ENCODE measurements at places on chromosomes 12 and 14.

DNA sequence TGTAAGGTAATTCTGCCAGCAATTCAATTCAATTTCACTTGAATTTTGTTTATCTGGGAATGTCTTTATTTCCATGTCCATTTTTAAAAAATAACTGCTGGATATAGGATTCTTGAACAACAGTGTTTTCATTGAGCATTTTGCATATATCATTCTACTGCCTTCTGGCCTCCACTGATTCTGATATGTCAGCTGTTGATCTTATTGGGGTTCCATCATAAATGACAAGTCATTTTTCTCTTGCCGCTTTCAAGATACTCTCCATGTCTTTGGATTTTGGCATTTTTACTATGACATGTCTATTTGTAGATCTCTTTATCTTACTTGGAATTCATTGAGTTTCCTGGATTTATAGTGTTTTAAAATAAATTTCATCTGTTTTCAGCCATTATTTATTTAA lies 180.5 kb upstream of the LMNTD1 start:
- no peak for DNase-seq

GRCh38 chr12:101802486-101802885 lies 28.3 kb downstream of the GNPTAB start:
- DNase-seq = no peak

DNA sequence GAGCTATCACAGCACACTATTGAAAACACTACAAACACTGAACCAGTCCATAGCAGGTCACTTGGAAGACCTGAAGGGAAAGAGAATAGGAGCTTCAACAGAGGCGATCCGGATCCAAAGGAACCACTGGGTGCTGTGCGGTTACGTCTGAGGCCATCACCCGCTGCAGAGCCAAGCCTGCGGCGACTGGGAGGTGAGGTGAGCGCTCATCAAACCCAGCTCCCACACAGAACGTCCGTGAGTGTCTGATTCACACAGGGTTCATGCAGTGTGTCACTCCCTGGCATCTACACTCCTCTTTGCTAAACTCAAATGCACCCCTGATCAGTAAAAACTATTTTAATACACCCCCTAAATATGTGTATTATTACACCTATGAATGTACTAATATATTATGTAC lies 64.1 kb downstream of the TMEM132D start:
- DNase-seq = no peak

GRCh38 chr12:71661977-71662530 lies 1.6 kb downstream of the ZFC3H1 start:
- DNase-seq = no peak
